ENCODE measurements at places on chromosomes 7 and 10. TPM values are rescaled to one million over a fixed set of nuclear protein-coding genes. Genes with fewer than 3 reads are reported as not detected.

DNA sequence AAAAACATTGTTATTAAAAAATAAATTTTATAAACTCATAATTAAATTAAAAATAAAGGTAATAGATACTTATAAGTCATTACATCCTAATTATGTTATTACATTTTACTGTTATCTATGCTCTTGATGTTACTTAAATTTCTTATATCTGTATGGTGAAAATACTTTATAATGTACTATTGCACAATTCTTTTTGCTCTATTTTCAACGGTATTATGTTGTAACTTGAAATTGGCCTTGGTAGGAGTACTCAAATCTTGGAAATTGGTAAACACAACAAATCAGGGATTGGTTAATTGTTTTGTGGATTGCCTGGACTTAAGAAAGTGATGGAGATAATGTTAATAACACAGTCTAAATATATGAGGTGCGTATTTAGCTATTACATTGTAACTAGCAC lies 273.3 kb downstream of the MDFIC start:
- no peaks in the 10 kb centered on the region for H3K27me3 ChIP-seq
- no peaks in the 10 kb centered on the region for H3K4me1 ChIP-seq
- H3K36me3 ChIP-seq: no peaks in the 10 kb centered on the region
- no peak overlapping the region for H3K4me3 ChIP-seq

The HOXA4 gene
- total RNA-seq: 2.4 TPM

The OR2A42 gene
- total RNA-seq: not detected

DNA sequence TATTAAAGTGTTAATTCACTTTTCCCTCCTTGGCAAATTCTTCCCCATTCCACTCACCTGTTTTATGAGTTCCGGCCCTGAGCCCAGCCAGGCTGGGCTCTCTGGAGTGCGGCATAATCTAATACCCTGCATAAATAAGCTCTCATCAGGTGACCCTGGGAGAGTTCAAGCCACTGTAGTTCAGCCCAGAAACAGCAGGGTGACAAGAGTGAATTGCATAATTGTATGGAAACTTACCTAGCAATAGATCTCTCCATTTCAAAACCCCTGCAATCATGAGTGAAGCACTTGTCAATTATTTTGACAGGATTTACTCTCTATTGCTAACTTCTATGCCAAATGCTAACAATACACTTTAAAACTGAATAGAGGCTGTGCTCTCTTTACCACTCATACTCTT lies 94.7 kb downstream of the OSBPL3 start:
- DNase-seq: no peak
- H3K4me1 ChIP-seq: no peaks in the 10 kb centered on the region
- no peaks in the 10 kb centered on the region for H3K27me3 ChIP-seq
- H3K4me3 ChIP-seq: no peak overlapping the region

The ASAH2B gene
- 4.2 TPM for total RNA-seq

Data from HepG2 (cell line).